ENCODE measurements at places on chromosomes 6 and 20.

- DNase-seq: no peak
These were observed 183.5 kb upstream of the OLIG3 start for GRCh38 chr6:137677709-137678108.

- no peak for DNase-seq
These were observed 384.5 kb upstream of the HSF2 start for GRCh38 chr6:122014961-122015360.

DNA sequence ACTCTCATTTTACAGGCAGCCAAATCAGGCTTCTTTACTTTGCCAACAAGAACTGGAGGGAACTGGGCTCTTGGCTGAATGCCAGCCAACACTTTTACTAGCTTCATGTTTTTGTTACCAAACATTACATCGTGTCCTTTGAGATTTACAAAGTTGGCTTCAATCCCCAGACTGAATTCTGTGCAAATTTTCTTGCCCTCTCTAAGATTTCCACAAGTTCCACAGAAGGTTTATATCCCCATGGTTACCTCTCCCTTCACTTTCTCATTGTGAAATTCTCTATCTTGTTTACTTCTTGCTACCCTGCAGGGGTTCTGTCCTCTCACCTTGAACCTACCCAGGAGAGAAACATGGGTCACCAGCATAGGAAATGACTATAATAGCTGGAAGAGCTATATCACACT, 37.6 kb upstream of the PLCB1 start:
- no peak for DNase-seq

- DNase-seq: no peak
These were observed 34.2 kb downstream of the ABHD12 start for GRCh38 chr20:25356271-25356933.

DNA sequence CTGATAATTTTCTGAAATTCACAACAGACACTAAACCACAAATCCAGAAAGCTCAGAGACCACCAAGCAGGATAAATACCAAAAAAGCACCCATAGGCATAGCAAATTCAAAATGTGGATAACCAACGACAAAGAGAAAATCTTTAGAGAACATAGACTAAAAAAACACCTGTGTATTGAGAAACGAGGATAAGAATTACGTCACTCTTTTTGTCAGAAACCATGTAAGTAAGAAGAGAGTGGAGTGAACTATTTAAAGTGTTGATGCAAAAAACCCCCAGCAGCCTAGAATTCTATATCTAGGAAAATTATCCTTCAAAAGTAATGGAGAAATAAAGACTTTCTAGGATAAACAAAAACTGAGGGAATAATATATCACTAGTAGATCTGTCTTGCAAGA, 126.9 kb upstream of the SCGN start:
- no peak for DNase-seq

DNA sequence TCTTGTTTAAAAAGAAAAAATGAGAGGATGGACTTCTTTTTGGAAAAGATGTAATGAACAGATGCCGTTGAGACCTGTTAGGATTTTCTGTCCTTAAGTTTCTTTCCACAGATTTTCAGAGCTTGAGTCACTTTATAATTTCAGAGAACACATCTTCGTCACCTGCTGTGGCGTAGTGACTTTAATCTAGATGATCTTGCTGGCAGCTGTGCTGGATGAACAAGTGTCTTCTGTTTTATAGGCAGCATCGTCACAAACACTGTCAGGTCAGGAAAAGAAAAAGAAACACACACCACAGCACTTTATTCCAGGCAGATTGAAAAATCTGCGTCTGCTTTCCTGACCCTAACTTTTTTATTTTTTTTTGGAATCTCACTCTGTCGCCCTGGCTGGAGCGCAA, 35.7 kb upstream of the GCNT2 start:
- DNase-seq: no peak

GRCh38 chr6:34143196-34143883, 2.5 kb downstream of the GRM4 start:
- DNase-seq: no peak

GRCh38 chr6:56101141-56101553, 146.2 kb downstream of the COL21A1 start:
- no peak for DNase-seq

DNA sequence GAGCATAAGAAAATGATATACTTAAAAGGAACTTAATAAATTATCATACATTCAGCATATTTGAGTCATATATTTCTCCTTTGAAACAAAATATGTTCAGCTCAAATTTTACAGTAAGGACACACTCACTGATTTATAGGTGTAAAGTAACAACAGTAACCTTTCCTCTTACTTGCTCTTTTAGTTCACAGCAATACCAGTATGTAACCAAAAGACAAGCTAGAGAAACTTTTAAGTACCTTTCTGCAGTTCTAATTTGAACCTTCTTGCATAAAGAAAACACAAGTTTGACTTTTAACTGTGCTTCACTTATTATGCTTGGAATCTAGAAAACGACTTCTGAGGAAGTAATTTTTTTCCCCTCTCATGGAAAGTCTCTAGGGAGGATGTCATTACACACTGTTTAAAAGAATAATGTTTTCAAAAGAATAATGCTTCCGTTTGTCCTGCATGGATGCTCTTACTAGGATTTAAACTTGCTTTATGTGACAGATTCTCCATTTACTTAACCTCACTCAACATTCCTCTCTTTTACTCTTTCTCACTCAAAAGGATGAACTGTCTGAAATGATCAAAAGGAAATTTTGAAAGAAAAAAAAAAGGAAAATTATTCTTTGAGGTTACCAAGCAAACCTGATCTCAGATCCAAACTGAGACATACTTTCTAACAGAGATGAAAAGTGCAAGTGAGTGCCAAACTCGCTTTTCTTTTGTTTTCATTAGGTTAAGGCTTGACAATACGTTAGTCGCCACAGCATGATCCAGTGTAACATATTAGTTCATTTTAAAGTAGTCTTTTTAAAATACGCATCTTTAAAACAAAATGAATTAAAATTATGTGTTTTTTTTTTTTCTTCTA, 22.4 kb upstream of the CALHM6 start:
- no peak for DNase-seq

DNA sequence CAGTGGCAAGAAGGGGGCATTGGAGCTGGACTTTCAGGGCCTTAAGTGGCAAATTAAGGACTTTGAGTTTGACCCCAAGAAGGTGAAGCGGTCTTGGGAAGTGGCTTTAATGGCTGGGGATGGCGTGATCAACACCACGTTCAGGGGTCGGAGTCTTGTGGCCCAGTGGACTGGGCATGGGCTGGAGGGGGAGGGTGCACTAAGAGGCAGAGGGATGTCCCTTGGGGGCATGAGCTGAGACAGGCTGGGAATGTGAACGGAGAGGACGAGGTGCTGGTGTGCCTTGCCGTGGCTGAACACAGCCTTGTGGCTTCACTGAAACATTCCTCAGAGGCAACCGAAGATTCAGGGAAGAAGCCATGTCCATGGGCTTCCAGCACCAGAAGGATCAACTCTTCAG, 227.0 kb downstream of the SYNDIG1 start:
- DNase-seq: no peak

DNA sequence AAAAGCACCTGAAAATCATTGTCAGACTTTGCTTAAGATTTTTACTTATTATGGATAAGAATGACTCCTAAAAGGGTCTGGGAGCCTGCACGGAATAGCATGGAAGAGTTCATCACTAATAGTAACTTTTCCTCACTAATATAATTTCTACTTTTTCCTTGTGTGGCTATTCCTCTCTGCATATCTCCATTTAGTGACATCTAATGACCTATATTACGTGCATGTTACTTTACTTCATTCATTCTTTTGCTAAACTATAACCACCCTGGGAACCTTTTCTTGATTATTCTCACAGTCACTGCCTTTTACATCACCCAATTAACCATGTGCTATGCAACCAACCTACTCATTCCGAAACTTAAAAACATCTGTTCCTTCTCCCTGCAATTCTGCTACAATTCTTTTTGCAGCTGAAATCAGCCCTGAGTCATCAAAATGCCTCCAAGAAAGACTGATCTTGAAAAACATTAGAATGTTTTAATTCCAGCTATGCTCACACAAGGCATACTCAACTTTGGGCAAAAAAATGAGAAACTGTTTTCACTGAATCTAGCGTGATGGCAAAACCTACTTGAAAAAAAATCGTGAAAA, 313.3 kb downstream of the RNGTT start:
- DNase-seq: no peak
